Karpas-422 (cell line): ENCODE measurements at places on chromosomes 5 and 9.
A peak's percentile ranks its signal among the peaks of the same experiment; 100 is the strongest.

DNA sequence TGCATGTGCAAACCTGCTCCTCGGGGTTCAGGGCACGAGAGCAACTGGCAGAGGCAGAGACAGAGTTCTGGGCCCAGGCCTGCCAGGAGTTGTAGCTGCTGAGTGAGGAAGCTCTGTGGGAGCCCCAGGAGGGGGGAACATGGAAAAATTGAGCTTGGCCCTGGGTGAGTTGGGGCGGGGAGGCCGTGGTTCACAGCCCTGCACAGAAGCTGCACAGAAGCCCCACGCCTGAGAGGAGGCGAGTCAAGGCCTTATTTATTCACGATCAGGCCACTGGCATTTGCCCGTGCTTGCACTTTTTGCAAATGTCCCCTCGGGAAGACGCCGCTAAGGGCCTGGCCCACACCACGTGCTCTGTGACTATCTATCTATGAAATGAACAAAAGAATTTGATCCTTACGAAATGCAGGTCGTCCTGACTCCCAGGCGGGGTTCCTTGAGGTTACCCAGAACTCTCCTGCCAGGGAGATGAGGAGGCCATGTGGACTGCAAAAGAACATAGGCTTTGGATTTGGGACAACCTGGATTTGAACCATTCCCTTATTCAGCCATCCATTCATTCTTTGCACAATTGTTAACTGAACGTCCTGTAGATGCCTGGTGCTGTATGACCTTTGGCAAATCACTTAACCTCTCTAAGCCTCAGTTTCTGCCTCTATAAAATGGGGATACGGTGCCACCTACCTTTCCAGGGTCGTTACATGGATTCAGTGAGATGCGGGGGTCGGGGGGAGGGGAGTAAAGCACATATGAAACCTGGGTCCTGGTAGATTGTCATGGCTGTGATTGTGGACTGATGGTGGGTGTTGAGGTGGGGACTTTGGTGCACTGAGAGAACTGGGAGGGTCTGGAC is 17.9 kb downstream of the COL27A1 start:
- DNase-seq: no peak

GRCh38 chr5:171115519-171115918 is 193.5 kb upstream of the TLX3 start:
- DNase-seq: no peak

DNA sequence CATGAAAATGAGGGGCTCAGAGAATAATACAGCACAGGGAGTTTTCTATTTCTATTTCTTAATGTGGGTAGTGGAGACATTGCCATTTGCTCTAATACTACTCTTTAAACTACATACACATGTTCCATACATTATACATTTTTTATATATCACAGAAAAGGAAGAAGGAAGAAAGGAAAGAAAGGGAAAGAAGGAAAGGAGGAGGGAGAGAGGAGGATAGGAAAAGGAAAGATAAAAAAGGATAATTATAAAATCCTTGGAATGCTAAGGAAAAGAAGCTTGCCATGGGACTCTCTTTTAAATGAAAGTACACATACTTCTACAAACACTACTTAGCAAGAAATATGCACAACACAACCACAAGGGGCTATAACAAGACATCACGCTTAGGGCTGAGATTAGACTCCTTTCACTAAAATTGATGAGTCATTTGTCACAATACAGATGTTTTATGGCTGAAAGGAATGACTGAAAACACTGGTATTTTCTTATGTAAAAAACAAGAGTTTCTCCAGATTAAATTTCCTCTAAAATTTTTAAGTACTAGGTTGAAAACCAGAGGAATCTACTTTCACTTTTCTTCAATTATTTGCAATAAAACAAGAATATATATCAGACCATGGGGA is 219.8 kb downstream of the ARL15 start:
- no peak for DNase-seq

DNA sequence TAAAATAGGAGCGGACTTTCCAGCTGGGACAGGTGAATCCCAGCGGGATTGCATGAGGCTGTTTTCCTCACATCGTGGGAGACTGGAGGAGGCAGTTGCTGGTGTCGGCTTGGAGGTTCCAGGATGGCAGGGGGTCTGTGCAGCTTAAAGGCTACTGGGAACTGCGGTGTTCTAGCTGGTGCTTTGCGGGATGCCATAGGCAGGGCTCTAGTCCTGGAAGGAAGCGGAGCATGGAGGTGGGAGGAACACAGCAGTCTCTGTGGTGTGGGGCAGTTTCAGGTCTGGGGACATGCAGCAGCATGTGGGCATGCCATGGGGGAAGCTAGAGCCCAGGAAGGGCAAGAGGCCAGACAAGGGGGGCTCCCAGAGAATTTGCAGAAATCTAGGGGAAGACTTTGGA is 141.5 kb downstream of the NSG2 start:
- no peak for DNase-seq

DNA sequence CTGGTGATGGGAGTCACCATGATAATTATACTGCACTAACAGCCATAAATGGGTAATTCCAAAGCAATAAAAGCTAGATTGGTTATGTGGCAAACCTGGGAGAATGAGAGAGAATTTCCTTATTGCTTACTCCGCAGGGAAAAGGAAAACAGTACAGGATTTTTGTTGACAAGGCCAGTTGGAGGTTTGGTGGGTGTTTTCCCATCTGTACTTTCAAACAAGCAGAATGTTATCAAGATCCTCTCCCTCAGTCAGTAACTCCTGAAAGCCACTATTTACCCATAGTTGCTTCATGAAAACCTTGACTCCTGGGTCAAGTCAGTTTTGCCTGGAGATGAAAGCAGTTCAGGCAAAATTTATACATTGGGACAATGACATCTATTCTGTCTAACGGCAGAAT is 26.4 kb downstream of the IL9 start:
- DNase-seq: no peak

DNA sequence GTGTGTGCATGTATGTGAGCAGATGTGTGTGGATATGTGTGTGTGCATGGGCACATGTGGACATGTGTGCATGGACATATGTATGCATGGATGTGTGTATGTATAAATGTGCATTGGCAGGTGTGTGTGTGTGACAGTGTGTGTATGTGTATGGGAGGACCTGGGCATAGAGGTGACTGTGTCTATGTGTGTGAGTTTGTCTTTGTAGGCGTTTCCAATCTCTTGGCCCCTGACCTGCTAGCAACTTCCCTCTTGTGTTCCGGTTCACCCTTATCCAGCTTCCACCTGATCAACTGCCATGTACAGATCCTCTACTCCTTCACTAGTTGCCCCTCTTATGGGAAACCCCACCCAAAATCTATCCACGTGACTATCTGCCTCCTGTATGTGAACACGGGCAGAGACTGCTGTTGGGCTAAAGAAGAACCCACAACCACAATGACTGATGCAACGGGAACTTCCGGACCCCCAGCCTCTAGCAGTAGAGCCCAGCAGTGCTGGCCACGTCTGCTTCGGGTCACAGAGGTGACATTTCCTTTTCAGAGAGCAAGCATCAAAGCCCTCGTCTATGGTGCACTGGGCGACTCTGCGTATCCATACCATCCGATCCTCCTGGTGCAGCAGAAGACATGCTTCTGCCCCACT is 24.9 kb upstream of the GADD45G start:
- DNase-seq: no peak

DNA sequence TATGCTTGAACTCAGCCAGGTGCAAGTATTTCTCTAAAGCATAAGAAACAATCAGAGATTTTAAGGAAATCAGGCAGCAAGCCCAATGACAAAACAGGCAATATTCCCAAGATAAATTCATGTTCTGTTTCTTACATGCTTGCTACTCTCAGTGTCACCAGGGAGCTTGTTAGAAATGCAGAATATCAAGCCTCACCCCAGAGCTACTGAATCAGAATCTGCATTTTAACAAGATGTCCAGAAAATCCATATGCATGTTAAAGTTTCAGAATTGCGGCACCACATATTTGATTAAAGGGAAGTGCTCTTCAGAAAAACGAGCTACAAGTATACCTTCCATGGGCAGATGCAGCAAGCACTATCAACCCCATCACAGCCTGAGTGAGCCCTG is 54.4 kb downstream of the MFAP3 start:
- DNase-seq: no peak

DNA sequence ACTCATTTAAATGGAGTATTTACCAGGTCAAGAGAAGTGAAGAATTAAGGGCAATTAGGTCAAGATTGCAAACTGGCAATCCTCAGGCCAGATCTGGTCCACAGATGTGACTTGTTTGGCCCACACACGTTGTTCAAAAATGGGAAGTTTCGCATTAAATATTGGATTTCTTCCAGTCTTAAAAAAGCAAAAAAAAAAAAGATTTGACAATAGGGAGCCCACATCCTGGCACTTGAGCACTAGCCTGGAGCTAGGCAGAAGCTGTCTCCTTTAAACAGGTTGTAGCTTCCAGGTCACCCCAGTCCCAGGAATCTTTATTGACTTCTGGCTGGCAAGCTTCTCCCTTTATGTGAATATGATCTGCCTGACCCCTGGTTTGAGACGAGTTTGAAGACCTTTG is 520.4 kb downstream of the RAB3C start:
- DNase-seq: no peak

DNA sequence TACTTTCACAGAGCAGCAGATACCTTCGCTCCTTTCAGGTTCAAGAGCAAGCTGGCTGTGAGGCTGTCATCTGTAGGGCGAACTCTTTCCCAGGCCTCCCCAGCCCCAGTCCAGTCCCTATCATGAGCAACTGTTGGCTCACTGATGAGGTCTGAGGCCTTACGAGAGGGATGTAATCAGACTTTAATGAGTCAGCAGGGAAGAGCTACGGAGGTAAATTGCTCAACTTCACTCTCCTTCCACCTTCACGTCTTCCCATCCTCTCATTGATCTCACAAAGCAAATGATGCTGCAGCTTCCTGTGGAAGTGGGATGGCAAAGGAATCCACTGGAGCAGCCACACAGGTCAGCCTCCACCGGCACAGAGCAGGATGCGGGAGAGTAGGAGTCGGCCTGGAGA is 130.7 kb upstream of the TBCA start:
- no peak for DNase-seq

GRCh38 chr5:159181152-159181551 is 28.2 kb downstream of the RNF145 start:
- DNase-seq: peak; percentile 63

DNA sequence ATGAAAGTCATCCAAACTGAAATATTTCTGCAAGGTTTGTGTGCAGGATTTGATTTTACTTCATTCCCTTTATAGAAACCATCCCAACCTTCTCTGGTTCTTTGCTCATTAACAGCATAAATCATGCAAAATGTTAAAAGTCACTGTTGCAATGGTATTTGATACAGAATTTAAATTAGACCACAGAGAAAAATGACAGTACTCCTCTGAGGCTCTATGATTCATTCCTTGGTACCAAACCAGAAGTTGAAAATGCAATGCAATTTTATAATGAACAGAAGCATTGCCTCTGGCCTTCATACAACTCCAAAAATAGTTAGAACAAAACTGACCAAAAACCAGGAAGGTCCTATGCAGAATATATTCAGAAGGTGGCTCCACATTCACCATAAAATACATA is 607.1 kb downstream of the TLE1 start:
- DNase-seq: no peak

DNA sequence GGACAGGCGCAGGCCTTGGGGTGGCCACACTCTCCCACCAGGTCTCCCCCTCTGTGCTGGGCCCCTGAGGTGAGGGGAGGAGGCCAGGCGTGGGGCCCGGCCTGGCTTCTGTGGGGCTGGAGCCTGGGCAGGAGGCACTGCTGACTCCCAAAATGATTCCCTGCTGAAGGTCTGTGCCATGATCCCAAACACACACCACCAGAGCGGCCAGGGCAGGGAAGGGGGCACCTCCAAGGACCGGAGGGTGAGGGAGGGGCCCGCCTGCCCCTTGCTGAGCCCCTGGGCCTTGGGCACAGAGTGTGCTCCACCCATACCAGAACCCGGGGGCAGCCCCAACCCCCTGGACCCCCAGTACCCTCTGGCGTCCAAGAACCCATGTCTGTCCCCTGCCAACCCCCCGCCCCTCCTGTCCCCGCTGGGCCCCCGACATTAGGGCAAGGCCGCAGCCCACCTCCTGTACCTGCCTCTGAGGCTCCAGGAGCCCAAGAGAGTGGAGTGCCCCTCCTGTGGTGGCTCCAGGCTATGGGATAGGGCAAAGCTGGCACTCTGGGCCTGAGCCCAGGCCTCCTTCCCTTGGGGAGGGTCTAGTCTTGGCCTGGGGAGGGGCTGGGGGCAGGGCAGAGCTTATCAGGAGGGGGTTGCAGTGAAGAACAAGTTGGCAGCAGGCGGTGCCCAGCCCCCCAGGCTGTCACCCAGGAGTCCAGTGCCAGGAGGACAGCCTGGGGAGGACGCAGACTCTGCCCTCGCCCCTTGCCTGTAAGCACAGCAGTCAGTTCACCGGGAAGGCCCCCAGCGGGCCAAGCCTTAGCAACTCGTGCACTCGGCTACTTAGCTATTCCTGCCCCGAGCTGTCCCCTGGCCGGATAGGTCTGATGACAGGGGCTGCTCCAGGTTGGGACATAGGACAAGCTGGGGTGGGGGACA is 2.6 kb upstream of the EGFL7 start:
- DNase-seq: no peak

DNA sequence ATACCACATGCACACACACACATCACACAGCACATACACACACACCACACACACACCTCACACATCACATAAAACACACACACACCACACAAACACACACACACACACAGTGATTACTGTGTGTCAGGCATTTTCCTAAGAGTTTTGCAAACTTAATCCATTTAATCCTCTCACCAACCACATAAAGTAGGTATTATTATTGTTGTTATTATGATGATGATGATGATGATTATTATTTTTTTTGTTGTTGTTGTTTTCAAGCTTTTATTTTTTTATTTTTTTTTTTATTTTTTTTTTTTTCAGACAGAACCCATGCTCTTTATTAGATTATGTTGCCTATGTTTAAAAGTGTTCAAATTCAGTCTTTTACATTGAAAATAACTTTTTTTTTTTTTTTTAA is 31.5 kb downstream of the JADE2 start:
- DNase-seq: no peak

GRCh38 chr5:51846015-51846414 is 462.8 kb downstream of the ISL1 start:
- DNase-seq: no peak

DNA sequence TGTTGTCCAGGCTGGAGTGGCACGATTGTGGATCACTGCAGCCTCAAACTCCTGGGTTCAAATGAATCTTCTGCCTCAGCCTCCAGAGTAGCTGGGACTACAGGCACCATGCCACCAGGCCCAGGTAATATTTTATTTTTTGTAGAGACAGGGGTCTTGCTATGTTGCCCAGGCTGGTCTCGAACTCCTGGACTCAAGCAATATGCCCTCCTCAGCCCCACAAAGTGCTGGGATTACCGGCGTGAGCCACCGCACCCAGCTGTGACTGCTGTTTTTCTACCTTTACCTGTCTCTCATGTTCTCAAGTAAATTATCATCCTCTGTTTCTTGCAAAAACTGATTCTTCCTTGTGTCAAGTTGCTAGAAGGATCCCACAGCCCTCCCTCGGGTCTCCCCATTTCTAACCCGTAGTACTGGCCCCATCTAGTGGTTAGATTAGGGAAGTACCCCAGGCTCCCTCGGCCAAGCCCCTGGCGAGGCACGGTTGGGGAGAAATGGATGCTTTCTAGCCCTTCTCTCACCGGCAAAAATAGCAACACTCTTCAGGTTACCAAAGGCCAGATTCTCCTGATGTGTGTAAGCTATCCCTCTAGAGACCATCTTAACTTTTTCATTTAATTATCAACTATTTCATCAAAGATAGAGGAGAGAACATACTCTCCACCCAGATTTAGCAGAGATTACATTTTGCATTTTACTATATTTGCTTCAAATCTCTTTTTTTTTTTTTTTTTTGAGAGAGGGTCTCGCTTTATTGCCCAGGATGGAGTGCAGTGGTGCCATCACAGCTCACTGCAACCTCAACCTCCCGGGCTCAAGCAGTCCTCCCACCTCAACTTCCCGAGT is 19.2 kb upstream of the TOR1B start:
- DNase-seq: peak; percentile 91
